ENCODE measurements at places on chromosomes 3 and 15. TPM values are rescaled to one million over a fixed set of nuclear protein-coding genes. Genes with fewer than 3 reads are reported as not detected.

DNA sequence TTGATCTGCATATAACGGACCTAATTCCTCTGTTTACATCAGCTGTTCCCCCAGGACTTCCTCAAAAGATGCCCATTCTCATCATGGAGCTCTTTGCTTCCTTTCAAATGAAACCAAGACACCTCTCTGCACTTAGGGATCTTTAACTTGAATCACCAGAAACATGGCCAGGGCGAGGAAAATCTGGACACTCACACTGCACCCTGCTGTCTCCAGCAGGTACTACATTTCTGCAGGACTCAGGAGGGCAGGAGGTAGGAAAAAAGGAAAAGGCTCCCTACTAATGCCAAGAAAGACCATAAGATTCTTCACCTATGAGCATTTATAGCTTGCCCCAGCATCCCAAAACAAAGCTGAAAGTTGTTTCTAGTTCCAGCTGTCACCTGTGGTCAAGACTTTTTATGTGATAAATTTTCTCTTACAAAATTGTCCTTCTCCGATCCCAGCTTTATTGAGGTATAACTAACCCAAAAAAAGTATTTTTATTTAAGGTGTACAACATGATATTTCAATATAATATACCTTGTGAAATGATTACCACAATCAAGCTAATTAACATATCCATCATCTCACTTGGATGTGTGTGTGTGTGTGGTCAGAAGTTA, 87.3 kb upstream of the C15orf61 start:
- peak; percentile 50 for DNase-seq

- no peak for DNase-seq
Measured at GRCh38 chr15:64574301-64575017, 114.1 kb downstream of the ZNF609 start.

DNA sequence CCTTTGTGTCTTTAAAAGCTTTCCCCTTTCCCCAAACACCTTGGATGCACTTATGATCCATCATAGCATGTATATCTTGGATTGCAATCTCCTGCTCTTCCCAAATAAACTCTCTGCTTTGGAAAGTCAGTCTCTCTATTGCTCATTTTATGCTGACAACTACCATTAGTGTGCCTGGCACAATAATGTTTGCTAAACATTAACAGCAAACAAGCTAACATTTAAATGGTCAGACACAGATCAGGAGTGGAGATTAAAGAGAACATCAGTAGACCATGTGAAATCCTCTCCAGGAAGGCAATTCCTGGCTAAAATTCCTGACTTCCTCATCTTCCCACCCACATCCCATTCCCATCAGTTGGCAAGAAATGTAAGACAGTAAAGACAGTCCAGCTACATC, 44.3 kb upstream of the EIF1B start:
- DNase-seq = no peak

DNA sequence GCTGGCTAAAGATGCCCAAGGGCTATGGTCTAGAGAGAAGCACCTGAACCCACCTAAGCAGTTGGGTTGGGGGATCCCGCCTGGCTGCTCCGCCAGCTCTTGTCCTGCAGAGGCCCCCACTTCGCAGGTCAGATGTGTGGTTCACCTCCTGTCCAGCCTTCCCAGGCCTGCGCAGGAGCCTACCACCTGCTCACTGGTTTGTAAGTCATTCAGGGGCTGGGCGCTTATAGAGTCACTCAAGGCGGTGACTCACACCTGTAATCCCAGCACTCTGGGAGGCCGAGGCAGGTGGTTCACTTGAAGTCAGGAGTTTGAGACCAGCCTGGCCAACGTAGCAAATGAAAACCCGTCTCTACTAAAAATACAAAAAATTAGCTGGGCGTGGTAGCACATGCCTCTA, 3.9 kb upstream of the FURIN start:
- DNase-seq = peak; percentile 52

DNA sequence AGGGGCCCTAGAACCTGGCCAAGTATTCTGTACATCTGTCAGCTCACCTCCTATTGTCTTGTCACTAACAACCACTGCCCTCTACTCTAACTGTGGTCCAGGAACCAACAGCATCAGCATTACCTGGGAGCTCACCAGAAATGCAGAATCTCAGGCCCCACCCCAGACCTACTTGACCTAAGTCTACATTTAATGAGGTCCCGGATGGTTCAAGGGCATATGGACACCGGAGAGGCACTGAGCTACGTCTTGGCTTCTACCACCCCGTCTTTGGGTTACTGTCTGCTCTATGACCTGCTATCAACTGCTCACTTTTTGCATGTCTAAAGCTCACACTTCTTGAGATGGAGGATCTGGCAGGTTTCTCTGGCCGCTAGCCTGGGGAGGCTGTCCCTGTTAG, 8.1 kb downstream of the GALNT15 start:
- DNase-seq = no peak

Gene PTH1R
- total RNA-seq = not detected

Gene KLF15
- total RNA-seq = 0.46 TPM

Measured in activated CD4-positive, alpha-beta memory T cell treated with anti-CD3 and anti-CD28 coated beads for 36 hours (primary cell).